ENCODE measurements at places on chromosomes 2 and 18.

- no peak for DNase-seq
These were observed 170.3 kb upstream of the PXDN start for GRCh38 chr2:1914541-1915165.

DNA sequence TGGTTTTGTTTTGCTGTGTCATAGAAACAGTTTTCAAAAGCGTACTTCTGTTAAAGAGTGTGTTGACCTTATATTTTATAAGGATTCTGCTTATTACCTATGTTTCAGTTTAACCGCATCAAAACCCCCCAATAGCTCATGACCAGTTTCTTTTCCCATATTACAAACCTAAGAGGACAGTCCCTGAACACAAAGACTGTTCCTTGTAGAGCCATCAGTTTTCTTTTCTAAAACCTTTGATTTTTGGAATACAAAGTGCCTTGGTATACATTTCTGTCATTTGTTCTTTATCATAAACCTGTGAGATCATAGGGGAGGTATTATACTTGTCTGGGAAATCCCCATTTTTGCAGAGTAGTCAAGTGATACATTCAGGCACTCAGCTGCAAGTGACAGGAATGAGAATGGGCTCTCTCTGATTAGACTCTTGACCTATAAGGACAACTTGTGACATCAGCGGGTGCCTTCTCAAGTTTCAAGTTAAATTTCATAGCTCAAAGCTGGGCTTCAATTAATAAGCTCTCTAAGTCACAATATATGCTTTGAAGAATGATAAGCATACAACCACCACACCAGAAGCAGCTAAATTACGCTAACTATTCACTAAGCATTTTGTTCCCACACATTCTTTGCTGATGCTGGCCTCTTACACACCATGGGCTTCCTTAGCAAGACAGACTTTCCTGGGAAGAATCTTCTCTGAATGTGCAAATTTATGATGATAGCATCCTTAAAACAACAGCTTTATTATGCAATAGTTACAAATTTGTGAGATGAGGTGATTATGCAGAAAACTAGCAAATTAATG lies 97.5 kb upstream of the CD302 start:
- no peak for DNase-seq

DNA sequence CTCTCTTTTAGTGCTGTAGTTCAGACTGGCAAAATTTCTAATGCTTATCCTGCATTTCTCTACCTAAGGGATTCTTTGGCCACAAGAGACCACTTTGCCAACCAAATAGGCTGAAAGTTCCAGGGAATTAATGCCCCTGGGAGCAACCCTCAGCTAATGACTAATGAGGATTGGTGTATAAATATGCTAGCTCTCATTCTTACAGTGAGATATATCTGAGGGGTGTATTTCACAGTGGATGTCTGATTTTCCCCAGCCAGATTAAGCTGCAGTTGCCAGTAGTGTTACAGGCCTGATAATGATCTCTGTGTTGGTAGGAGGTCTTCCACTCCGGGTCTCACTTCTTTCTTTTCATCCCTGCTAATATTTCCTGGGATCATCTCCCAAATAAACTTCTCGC lies 90.4 kb downstream of the GULP1 start:
- no peak for DNase-seq

DNA sequence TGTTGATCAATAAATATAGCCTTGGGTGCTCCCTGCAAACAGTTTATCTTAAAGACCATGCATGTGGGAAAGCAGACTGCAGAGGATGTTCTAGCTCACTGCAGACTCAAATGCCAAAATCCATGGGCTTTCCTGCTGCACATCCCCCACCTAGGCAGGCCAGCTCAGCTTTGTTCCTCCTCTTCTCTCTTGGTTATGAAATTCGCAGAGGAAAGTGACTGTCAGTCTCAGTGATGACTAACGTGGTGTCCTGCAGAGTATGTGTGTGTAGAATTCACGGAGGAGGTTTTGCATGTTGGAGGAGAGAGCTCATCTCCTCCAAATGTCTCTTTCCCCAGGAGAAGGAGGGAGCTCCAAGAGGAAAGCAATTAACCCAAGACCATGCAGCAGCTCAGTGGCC lies 21.4 kb upstream of the KCNS3 start:
- no peak for DNase-seq

- DNase-seq = no peak
These were observed 168.2 kb downstream of the FAM210A start for GRCh38 chr18:13558124-13558523.

- DNase-seq = no peak
These were observed 156.8 kb downstream of the STK39 start for GRCh38 chr2:168090366-168091135.

- no peak for DNase-seq
These were observed 9.2 kb downstream of the HS6ST1 start for GRCh38 chr2:128309280-128310093.

GRCh38 chr2:161312996-161313395 lies 4.8 kb downstream of the PSMD14 start:
- no peak for DNase-seq

GRCh38 chr2:127455566-127456493 lies 37.6 kb downstream of the PROC start:
- no peak for DNase-seq

DNA sequence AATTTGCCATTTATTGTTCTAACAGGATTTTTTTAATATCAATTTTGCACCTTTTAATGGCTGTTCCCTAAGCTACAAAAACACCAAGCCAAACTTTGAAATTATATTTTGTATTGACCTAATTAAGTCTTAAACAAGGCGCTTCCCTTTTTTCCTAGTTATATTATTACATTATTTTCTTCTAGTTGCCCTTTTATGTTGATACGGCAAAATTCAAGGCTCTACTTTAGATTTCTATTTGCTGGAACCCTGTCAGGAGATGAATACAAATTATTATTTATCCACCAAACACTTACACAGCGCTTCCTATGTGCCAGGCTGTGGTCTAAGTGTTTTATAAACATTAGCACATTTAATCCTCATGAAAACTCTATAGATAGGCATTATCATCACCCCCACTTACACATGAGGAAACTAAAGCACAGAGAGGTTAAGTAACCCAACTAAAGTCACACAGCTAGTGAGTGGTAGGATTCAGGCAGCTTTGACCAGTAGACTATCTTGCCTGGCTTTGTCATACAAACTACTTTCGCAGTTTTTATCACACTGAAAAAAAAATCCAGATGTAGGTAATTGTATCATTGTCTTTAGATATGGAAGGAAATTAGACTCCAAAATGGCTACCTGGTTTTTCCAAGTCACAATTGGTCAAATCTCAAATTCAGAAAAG lies 456.5 kb downstream of the STK39 start:
- DNase-seq = no peak

DNA sequence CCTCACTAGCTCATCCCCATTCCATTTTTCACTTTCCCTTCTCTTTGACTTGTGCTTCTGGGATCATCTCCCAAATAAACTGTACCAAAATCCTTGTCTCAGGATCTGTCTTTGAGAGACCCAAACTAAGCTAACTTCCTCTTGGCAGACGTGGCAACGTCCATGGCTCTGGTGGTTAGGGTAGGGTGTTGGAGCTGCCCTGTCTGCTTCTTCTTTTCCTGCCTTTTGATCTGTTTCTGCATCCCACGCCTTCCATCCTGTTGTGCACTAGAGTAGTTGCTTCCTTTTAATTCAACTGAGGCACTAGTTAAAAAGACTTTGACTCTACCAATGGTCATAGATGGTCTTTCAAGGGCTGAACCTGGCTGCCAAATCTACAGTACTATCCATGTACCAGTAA lies 5.5 kb upstream of the MAP4K4 start:
- DNase-seq = no peak

GRCh38 chr18:22848615-22849014 lies 84.5 kb upstream of the RBBP8 start:
- DNase-seq = no peak

GRCh38 chr2:46461709-46462171 lies 17.6 kb upstream of the TMEM247 start:
- no peak for DNase-seq

DNA sequence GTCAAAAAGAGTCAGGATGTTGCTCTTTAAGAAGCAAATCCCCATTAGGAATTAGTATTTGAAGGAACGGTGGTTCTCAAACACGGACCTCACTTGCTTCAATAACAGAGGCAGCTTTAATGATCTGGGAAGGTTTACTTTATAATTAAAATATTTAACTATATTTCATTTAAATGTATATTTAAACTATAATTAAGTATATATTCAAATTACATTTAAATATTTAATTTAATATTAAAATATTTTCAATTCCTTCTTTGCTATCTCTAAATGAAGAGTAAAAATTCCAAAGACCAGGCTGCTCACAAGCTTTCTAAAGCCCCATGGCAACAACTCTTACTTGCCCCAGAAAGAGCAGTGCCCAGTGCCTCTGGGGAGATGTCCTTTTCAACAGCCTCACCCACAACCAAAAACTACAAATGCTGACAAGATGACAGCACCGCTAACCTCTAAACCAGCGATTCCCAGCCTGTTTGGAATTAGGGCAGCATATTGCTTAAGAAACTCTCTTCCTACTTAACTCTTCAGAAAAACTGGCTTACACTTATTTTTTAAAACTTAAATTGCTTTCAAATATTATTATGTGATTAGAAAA lies 62.9 kb upstream of the POU3F3 start:
- DNase-seq = no peak

DNA sequence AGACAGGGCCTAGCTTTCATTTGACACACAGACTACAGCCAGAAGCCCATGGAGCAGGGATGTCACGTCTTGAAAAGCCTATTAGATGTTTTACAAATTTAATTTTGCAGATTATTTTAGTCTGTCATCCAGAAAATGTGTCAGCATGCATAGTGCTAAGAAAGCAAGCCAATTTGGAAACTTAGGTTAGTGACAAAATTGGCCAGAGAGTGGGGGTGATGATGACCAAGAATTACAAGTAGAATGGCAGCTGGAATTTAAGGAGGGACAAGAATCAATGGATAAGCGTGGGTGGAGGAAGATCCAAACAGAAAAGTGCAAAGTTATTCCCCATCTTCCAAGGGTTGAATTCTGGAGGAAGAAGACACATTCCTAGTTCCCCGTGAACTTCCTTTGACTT lies 7.8 kb upstream of the IL1RL2 start:
- no peak for DNase-seq

DNA sequence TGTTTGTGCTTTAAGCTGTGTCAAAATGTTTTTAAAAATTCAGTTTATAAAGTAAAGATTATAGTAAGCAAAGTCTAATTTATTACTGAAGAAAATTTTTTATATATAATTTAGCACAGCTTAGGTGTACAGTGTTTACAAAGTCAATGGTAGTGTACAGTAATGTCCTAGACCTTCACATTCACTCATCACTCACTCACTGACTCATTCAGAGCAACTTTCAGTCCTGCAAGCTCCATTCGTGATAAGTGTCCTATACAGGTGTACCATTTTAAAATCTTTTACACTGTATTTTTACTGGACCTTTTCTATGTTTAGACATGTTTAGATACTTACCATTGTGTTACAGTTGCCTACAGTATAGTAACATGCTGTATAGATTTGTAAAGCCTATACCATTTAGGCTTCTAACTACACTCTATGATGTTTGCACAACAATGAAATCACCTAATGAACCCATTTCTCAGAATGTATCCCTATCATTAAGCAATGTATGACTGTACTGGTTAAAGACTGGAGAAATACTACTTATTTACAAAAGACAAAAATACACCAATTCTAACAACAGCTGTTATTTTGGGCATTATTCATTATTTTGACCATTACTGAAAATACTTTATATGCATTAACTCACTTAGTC lies 95.1 kb downstream of the STRN start:
- DNase-seq = no peak

- DNase-seq = no peak
These were observed 185.5 kb downstream of the KCNS3 start for GRCh38 chr2:18063826-18064470.

DNA sequence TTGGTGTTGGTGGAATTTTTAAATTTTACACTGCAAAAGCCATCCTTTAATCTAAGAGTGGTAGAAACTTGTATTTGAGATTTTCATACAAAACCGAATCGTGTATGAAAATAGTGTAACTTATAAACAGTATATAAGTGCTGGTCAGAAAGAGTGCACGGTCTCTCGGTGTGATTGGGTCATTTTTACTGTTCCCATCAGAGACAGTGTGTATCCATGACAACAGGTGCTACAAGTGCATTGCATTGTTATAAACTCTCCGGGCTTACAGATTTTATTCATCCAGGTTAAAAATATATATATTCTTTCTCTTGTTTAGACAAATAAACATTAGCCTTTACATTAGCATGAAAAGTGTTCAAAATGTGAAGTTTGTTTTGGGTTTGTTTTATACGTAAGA lies 721.9 kb downstream of the METTL4 start:
- DNase-seq = no peak

- DNase-seq = no peak
These were observed 172.4 kb downstream of the ACOXL start for GRCh38 chr2:110904779-110905148.

- DNase-seq = no peak
These were observed 3.5 kb downstream of the CAPN14 start for GRCh38 chr2:31213601-31214443.

DNA sequence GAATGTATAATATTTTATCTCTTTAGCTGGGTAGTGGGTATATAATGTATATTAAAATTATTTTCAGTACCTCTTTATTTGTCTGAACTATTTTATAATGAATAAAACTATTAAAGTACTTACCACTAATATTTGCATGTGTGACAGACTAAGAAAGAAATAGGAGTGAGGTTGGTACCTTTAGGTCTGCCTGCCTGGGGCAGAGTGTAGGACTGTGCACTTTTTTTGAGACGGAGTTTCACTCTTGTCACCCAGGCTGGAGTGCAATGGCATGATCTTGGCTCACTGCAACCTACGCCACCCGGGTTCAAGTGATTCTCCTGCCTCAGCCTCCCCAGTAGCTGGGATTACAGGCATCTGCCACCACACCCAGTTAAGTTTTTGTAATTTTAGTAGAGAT lies 18.8 kb downstream of the NCOA1 start:
- no peak for DNase-seq

DNA sequence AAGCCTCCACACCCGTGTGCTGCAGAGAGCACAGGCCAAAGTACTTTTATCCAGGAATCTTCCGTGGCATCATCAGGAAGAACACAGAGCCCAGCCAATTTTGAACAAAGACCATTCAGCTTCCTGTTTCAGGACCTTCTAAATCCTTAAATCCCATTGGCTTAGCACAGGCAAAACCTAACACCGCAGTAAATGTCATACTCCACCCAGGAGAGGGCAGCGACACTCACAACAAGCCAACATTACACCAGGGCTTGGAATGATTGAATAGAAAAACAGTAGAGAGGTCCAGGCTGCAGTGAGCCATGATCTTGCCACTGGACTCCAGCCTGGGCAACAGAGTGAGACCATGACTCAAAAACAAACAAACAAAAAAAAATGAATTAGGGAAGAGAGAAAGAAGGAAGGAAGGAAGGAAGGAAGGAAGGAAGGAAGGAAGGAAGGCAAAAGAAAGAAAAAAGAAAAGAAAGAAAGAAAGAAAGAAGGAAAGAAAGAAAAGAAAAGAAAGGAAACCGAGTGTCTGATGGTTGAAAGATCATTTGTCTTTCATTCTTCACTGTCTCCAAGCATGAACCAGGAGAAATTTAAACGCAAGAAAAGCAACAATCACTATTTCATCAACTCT lies 144.6 kb upstream of the SATB2 start:
- DNase-seq = no peak
